ENCODE measurements at places on chromosomes 6 and 20.

DNA sequence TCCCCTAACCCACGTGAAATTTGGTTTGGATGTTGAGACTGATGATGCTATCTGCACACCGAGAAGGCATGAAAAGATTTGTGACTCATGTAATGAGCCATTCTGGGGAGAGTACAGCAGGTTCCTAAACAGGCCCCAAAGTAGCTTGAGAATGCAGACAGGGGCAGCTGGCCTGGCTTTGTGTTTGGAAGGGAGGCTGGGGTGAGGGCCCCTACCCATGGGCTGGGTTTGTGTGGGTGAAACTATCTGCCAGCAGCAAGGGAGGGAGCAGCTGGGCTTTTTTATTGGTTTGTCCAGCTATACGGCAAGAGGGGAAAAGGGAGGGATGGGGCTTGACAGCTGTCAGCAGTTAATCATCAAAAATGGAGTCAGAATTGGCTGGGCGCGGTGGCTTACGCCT, 87.0 kb upstream of the RNF24 start:
- DNase-seq: no peak

DNA sequence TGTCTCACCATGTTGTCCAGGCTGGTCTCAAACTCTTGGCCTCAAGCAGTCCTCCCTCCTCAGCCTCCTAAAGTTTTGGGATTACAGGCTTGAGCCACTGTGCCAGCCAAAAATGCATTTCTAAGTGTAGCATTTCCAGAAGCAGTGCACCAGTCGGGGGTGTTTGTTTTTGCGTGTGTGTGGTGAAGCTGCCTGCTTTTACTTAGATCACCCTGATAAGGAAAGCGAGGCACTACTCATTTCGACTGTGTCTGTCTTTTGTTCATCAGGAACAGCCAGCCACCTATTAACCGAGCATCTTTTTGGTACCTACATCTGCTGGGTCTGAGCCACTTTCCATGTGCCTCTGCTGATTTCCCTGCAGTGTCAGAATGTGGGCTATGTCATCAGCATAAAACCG, 18.7 kb downstream of the SIRT5 start:
- DNase-seq: no peak

GRCh38 chr20:37179683-37180524, 556 bp upstream of the MROH8 start:
- DNase-seq: no peak

DNA sequence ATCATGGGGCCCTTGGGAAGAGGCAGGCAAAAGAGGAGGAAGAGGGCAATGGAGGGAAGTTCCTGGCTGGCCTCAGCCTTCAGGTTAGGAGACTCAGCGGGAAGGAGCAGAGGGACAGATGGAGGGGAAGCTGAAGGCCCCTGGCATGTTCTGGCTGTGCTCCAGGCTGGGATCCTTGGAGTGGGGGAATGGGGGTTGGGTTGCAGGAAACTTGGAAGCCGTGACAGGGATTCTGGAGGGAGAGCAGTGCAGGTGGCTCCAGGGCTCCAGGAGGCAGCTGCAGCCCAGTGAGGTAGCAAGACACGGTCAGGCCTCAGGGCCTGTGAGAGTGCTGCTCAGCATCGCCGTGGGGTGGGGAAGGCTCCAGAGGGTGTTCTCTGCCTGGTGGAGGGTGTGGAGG, 64.6 kb upstream of the SCP2D1 start:
- DNase-seq: no peak

GRCh38 chr20:36309643-36310042, 3.5 kb downstream of the DLGAP4 start:
- no peak for DNase-seq

DNA sequence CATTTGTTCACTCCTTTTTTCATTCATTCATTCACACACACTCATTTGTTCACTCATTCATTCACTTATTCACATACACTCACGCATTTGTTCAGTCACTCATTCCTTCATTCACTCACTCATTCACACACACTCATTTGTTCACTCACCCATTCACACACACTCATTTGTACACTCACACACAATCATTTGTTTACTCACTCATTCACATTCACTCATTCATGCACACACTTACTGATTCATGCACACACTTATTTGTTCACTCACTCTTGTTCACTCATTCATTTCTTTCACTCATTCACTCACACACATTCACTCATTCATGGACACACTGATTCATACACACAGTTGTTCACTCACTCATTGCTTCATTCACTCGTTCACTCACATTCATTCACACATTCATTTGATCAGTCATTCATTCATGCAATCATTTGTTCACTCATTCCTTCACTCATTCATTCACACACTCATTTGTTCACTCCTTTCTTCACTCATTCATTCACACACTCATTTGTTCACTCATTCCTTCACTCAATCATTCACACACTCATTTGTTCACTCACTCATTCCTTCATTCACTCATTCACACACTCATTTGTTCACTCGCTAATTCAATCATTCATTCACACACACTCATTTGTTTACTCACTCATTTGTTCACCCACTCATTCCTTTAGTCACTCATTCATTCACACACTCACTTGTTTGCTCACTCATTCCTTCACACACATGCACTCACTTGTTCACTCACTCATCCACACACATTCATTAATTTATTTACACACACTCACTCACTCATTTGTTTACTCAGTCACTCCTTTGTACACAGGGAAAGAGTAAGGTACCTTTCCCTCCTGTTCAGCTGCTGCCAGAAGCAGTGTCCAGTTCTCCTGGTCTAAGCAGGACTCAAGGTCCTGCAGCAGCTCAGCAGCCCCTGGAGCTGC, 50.7 kb upstream of the BHLHE23 start:
- DNase-seq: no peak

GRCh38 chr6:140320081-140321080, 945.9 kb upstream of the CITED2 start:
- no peak for DNase-seq

GRCh38 chr6:105609375-105609991, 206.6 kb upstream of the PREP start:
- DNase-seq: no peak

Data from WERI-Rb-1 (cell line).